ENCODE measurements at places on chromosomes 11 and 22.
A peak's percentile ranks its signal among the peaks of the same experiment; 100 is the strongest.

GRCh38 chr22:46070215-46070802 is 80.0 kb upstream of the PPARA start:
- DNase-seq, result peak; percentile 28

DNA sequence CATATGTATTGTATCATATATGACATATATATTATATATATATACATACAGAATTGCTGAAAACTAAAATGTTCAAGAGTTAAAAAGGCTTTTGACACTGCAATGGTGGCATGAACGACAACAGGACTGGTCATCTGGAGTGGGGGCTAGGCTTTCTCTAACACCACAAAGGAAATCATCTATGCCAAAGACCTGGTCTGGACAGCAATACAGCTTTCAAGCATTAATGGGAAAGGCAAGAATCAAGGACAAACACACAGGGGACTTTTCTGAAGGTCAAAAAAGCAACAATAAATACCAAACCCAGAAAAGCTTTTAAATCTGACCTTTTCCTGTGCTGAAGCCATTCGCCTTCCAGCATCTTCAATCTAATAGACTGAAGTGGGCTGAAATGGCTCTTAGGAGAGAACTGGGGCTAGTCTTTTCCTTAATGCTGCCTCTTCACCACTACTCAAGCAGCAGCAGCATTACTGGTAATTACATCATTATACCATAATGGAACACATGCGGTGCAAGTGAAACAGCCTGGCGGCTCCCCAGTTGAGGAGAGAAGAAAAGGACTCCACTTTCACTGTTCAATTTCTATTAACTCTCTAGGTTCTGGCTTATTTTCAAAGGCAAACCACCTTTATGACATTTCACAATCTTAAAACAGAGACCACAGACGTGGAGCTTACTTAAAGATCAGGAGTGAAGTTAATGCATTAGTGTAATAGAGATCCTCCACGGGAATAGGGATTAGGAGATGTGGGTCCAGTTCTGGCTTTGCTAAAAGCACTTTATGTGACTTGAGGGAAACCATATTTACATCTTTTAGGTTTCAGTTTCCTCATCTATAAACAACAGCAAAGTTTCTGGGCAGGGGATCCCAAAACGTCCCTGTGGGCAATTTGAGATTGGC is 63.0 kb downstream of the GAB2 start:
- DNase-seq, result no peak

GRCh38 chr11:128813729-128814128 is 53.4 kb downstream of the KCNJ1 start:
- DNase-seq, result no peak

DNA sequence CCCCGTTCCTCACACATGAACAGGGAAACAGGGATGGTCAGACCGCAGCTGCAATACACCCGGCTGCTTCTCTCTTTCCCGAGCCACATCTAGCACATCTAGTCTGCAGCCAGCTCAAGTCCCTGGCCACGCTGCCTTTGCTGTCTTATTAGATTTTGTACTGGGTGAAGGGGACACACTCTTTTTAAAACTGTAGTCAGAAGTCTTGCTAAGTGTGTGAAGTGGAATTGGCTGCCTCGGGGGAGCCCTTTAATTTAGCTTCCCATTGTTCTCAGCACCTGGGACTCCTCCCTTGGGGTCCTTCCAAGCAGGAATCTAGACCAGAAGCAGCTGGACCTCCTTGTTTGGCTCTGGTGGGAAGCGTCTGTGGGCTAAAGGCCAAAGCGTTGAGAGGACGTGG is 420.0 kb downstream of the CTTN start:
- DNase-seq, result no peak

DNA sequence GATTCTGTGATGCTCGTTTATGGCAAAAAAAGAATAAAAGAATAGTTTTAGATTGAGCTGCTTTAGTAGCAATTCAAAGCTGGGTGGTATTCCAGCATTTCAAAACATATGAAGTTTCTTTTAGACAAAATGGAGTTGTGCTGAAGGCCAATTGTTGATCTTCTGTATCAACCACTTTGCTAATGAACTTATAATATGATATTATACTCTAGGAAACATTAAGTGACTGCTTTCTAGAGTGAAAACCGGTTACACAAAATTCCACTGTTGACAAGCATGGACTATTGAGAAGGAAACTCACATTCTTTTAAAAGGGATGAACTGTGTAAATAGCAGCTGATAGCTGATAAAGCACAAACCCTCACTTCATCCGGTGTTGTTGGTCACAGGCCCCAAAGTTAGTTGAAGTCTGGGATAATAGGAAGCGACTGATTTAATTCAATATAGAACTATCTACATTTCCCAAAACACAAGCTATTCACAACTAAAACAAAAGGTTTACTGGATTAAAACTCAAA is 255.1 kb downstream of the CADM1 start:
- no peak for DNase-seq

DNA sequence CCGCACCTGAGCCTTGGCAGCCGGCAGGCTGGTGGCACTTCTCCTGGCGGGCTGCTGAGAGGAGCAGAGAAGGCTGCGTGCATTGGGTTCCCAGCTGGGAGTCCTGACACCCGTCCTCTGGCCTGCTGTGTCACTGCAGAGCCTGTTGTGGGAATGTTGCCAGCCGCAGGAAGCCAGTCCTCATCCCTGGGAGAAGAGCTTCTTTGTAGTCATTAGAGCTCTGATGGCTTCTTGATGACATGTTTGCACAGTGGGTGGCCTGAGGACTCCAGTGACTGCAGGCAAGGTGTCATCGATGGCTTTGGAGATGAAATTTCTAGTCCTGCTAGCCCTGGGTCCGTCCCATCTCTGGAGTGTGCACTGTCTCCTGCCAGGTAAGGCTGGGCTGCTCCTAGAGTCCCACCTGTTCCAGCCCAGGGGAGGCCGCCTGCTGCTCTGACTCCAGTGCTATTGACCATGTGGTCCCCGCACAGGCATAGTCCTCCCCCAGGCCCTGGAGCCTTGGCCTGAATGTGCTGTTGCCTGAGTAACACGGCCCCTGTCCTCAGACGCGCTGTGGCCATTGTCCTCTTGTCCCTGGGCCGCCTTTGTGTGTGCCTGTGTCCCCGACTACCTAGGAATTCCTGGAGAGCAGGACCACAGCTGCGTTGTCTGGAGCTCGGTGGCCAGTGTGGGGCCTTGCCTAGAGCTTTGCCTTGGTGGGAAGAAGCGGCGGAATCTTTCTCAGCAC is 129.2 kb downstream of the CACNA1I start:
- DNase-seq, result no peak

- DNase-seq, result no peak
Measured at GRCh38 chr11:1967641-1968225, 20.6 kb downstream of the MRPL23 start.

DNA sequence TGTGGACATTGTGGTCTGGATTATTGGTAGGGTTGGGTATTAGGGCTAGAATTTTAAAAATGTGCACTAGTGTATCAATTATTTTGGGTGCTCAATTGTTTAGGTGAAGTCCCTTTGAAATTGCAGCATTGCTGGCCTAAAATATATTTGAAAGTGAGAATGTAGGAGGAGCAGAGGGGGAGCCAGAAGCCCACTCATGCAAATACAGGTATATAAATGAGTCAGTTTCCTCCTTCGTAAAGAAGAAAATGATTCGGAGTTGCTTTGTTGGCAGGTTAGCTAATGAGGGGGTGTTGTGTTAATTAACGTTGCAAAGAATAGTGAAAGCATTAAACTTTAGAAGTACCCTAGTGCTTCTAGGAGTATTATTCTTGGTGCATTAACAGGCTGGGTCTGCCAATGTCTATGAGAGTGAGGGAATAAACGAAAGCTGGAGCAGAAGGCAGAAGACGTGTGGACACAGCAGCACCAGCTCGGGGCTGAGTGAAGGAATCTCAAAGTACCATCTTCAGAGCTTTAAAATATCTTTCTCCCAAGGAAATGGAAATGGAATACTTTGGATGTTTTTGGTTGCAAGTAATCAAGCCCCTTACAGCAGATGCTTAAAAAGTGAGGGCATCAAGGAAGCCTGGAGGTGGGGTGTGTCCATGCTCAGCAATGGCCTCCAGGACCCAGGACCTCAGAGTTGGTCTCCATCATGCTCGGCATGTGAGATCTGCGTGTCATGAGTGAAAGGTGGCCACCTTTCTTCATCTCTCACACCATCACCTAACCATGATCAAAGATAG is 522.9 kb downstream of the NTM start:
- peak; percentile 20 for DNase-seq

- no peak for DNase-seq
Measured at GRCh38 chr11:27688076-27688475, 12.2 kb downstream of the BDNF start.

GRCh38 chr11:11810764-11811726 is 30.7 kb upstream of the USP47 start:
- DNase-seq, result peak; percentile 73

DNA sequence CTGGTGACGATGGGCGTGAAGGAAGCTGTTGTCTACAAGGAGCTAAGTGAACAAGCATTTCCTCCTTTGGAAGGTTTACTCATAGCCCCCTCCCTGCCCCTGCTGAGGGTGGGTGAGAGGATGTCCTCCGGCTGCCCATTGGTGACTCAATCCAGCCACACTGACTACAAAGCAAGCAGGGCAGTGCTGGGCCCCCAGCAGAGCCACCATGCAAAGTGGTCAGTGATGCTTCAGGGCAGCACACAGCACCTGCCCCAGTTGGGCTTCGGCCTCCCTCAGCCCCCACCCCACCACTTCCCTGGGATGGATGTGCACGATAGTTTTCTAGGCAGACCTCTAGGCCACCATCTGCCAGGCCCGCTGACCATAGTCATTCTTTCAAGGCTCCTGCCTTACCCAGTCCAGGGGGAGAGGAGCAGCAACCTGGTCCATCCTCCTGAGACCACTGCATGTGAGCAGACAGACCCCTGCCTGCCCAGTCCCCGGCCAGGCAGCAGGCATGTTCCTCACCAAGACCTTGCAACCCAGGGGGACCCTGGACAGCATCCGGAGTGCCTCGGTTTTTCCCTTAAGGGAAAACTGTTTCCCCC is 125.1 kb downstream of the BCR start:
- no peak for DNase-seq

DNA sequence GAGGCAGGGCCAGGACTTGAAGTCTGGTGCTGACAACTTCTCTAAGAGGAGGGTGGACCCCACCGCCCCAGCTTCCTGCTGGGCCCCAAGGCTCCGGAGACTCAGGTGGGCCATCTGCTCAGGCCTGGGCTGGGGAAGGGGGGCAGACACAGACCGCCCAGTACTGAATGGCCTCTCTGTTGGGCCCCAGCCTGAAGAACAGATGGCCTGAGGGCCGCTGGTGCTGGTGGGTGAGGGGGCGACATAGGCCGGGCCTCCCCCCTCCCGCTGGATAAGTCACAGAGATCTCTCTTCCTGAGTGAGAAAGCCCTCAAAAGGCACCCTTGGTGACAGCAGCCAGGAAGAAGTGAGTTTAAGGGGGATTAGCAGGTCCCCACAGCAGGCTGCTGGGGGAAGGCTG is 12.5 kb upstream of the TP53I11 start:
- no peak for DNase-seq

DNA sequence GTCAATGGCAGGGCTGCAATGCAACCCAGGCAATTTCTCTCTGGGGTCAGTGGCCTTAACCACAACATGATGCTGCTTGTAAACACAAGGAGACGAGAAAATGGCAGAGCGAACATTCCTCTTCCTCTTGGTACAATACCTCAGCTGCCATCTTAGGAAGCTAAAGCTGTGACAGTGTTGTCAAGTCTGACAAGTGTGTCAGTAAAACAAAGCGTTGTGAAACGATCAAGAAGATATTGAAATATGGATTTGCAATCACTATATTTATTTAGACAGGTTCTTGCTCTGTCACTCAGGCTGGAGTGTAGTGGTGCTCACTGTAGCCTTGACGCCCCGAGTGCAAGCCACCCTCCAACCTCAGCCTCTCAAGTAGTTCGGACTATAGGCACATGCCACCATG is 14.5 kb upstream of the USP47 start:
- DNase-seq, result no peak

GRCh38 chr11:108620958-108621772 is 27.6 kb upstream of the EXPH5 start:
- no peak for DNase-seq

DNA sequence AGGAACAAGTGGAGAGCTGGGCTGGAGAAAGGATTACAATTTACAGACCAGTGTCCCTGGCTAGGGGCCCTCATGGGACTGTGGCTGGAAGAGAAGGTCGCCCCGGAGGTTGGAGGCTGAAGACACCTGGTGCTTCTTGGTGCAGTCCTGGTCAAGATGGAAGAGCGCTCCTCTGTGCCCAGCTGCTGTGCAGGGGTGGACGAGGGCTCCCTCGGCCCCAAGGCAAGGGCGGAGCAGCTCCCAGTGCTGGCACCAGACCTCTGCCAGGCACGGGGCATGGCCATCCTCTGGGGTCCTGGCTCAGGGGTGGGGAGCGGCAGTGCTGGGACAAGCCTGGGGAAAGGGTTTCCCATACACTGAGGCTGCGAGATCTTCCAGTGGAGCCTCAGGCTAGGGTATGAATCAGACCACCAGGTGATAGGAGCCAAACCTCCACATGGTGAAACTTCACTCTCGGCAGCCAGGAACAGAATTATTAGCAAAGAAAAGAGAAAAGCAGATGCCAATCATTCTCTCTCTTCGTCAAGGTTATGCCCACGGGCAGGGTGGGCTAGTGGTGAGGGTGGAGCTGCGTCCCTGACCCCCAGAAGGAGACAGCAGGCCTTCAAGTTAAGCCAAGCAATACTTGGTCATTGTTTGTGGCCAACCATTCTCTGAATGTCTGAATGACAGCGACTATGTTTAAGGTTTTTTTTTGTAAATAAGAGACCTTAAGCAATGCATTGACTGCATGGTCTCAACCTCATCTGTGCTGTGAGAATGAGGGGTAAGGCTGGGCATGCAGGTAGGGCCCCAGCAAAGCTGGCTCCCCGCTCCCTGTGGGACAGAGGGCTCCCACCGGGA is 32.1 kb downstream of the PPM1F start:
- peak; percentile 3 for DNase-seq

GRCh38 chr11:129460714-129461113 is 85.1 kb downstream of the BARX2 start:
- no peak for DNase-seq

DNA sequence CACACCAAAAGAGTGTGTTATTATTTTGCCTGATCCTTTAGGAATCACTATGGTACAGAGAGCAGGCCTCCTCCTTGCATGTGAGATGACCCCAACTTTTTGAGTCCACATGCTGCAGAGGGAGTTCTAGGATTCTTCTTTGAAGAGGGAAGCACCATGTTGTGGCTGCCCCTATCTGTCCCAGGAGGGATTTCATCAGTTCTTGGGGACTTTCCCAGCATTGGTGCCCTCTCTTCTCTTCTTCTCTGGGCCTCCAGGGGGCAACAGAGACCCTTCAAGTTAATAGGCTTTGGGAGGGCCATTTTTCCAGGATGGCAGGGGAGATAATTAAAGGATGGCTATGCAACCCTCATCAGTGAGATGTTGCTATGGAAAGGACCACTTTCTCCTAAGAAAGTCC is 3.6 kb downstream of the MMP1 start:
- DNase-seq, result peak; percentile 19

GRCh38 chr11:112228706-112229105 is 2.5 kb downstream of the PTS start:
- DNase-seq, result no peak

DNA sequence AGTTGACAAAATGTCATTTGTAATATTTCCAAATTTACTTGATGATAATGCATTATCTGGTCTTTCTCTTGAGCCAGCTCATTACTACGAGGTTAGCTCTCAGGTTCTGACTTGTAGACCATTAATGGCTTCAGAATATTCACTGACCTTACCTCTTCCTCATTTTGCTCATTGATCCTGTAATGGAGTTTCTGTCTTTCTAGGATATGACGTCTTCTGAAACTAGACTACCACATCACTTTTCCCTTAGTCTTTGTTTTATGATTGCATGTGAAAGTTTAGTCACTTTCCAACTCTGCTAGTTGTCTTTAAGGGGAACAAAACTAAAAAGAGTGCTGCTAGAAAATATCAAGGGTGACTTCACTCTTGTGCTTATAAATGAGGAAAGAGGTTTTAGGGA is 697.6 kb downstream of the JRKL start:
- no peak for DNase-seq
